Cerebellum (tissue), 4 donors: ENCODE measurements at places on chromosomes 12 and 14. TPM values are rescaled to one million over a fixed set of nuclear protein-coding genes. Genes with fewer than 3 reads are reported as not detected.

KLRK1 gene
- total RNA-seq, result 0.73 TPM

GALNT16 gene
- 9.3 TPM for total RNA-seq

KRT5 gene
- 0.18 TPM for total RNA-seq

PRB2 gene
- not detected for total RNA-seq

CACNA2D4 gene
- total RNA-seq, result 0.45 TPM

PRIMA1 gene
- 0.73 TPM for total RNA-seq

NCKAP5L gene
- total RNA-seq, result 18.4 TPM

NEUROD4 gene
- total RNA-seq, result 9.9 TPM

RASSF9 gene
- total RNA-seq, result 2.4 TPM

CIT gene
- total RNA-seq, result 32.9 TPM
